ENCODE measurements at places on chromosomes 5 and 9.

- peak; percentile 76 for DNase-seq
These were observed 44.0 kb upstream of the SVEP1 start for GRCh38 chr9:110623462-110624025.

DNA sequence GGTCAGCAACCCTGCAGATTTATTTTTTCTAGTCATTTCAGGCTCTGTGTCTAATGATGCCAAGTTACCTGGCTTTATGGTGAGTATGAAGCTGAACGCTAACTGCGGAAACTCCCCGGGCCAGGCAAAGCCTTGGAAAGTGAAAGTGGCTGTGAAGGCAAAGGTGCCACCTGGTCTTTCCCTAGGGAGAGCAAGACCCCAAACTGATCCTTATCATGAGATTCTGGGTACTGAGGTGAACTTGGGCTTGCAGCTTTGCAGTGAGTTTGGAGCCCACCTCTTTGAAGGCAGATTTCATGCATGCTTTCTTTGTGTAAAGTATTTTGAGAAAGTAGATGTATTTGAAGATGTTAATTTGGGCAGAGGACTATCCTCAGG is 63.3 kb downstream of the CARTPT start:
- no peak for DNase-seq

GRCh38 chr5:117201001-117201400 is 626.4 kb upstream of the SEMA6A start:
- no peak for DNase-seq

GRCh38 chr9:107669422-107669821 is 179.9 kb upstream of the KLF4 start:
- no peak for DNase-seq

GRCh38 chr9:37301042-37301853 is 121.2 kb upstream of the GRHPR start:
- peak; percentile 20 for DNase-seq

DNA sequence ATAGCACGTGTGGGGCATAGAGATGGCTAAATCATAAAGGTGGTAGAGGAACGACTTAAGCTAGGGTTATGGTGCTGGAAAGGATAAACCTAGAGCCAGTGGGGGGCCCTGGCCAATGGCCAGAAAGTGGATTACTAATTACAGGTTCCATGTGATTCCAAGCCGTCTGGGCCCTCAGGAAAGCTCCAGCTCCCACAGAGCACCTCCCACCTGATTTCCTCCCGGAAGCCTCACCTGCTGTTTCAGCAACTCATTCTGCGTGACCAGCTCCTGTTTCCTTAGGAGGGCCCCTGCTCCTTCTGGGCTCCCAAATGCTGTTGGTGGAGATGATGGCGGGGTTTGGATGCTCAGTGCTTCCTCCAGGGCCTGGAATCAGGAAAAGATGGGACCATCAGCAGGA is 16.2 kb downstream of the GPX3 start:
- DNase-seq = peak; percentile 73

GRCh38 chr9:33120620-33121019 is 44.1 kb upstream of the SMU1 start:
- no peak for DNase-seq

- no peak for DNase-seq
These were observed 241.1 kb downstream of the CACNA1B start for GRCh38 chr9:138118601-138119071.

DNA sequence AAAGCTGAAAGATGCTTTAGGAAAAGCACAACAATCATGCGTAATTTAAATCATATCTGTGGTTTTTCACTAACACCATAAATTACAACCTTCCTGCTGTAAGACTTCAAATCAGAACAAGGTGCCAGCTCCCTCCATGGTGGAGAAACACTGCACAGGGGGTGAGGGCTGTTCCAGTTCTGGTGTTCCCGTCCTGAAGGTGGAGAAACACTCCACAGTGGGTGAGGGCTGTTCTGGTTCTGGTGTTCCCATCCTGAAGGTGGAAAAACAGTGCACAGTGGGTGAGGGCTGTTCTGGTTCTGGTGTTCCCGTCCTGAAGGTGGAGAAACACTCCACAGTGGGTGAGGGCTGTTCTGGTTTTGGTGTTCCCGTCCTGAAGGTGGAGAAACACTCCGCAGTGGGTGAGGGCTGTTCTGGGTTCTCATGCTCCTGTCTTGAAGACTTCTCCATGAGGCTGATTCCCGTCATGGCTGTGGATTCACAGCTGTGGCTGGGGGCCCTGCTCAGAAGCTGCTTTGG is 12.9 kb downstream of the PLEKHG4B start:
- no peak for DNase-seq

GRCh38 chr9:27344776-27345175 is 47.8 kb upstream of the EQTN start:
- DNase-seq = no peak

- DNase-seq = no peak
These were observed 307.6 kb upstream of the TNC start for GRCh38 chr9:115425601-115426000.

- DNase-seq = peak; percentile 96
These were observed 796.4 kb upstream of the ACO1 start for GRCh38 chr9:31588006-31588405.

GRCh38 chr5:14171046-14171445 is 27.9 kb downstream of the TRIO start:
- DNase-seq = no peak

DNA sequence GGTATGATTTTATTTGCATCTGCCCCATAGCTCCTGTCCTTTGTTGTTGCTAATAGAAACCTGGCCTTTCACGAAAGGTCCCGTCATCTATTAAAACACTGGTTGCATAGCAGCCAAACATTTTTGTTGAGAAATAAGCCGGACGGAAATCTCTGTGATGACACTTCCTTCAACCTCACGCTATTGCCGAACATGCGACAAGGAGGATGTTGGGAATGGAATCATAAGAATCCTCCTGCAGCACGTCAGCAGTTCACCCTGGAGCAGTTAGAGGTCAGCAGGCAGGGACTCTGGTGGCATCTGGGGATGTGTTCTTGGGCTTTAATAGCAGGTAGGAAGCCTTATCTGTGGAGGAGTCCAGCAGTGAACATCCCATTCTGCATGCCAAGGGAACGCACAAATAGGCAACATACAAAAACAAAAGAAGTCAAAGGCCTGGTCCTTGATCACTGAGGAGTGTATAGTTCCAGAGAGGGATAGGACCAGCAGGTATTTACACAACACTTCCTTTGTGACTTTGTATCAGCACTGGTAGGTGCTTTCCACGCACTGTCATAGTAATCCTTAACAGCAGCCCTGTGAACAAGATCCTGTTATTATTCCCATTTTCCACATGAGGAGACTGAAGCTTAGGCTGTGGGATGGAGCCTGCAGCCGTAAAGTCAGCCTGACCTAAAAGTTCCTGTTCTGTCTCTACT is 33.4 kb downstream of the ARHGAP26 start:
- no peak for DNase-seq

- DNase-seq = no peak
These were observed 117.9 kb upstream of the IL6ST start for GRCh38 chr5:56112526-56113121.

GRCh38 chr5:76971511-76971910 is 18.7 kb downstream of the CRHBP start:
- no peak for DNase-seq

DNA sequence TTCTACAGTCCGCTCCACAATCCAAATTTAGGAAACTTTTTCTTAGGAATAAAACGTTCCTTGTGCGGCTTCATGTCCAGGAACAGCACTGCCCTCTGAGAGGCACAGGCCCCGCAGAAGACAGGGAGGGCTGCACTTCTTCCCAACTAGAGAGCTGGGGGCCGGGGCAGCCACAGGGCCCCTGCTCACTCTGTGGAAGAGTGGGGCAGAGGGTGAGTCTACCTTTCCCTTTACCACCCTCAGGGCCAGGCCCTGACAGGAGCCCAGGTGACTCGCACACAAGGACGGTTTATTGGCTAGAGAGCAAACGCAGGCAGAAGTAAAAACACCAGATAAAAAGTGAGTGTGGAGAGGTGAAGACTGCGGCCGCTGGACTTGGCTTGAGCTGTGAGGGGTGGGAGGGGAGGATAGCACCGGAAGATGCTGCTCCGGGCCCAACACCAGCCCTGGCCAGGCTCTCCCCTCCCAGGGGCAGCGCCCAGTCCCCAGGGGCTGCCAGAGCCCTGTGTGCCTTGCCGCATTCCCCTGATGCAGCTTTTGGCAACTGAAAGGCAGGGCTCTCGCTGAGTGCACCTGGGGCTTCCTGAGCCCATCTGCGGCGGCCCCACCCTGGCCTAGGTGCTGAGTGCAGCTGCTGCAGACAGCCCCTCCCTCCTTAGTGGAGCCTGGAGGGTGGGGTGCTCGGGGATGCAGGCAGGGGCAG is 20.2 kb downstream of the SH3GLB2 start:
- DNase-seq = no peak

GRCh38 chr5:133112026-133112660 is 60.3 kb downstream of the HSPA4 start:
- DNase-seq = no peak

DNA sequence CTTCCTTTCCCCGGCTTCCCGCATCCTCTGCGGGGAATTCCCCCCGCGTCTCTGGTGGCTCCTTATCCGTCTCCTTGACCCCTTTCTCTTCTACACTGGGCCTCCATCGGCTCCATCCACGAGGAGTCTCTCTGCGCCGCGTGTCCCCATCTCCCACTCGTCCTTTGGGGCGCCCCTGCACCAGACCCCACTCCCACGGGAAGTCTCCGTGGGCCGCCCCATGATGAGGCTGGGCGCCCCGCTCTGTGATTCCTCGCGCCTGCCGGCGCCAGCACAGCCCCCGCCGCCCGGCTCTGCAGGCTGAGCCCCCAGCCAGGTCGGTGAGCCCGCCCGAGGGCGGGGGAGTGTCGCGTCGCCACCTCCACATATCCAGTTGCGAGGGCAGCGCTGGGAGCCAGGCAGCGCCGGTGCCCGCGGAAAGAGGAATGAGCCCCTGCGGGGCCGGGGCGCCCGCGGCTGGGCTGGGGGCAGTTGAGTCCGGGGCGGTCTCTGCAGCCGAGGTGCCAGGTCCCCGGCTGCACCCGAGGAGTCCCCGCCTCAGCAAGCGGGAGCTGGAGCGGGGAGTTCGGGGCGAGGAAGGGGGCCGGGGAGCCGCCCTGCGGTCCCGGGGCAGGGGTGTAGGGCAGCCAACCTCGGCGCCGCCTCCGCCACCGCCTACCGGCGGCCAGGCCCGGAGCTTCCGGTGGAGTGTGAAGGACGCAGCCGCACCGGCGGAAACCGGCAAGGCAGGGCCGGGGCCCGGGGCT is 2.1 kb upstream of the TRAF1 start:
- DNase-seq = no peak

GRCh38 chr9:28092981-28093936 is 520.0 kb upstream of the C9orf72 start:
- no peak for DNase-seq

DNA sequence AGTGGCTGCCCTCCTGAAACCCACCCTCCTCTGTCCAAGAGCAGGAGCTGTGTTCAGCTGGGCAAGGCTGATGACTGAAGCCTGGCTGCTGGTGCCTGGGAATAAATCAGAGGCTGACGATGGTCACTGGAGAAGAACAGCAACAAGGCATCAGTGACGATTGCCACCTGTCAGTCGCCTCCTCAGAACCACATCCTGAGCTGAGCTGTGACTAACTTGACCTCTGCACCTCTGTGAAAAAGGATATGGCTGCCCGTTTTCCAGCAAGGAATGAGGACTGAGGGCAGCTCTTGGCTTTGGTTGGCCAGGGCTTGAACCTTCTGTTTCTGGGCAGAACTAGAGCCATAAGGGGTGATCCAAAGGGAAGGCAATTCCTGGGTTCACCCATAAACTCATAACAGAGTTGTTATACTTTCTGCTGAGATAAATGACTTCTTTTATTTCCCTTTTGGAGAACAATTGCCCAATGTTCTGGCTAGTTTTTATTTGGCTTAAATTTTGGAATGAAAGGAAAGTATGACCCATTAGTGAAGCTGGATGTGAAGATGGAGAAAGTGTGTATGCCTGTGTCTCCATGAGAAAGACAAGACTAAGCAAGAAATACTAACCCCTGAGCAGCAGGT is 40.1 kb downstream of the TRIP13 start:
- no peak for DNase-seq
